Activated CD8-positive, alpha-beta memory T cell treated with anti-CD3 and anti-CD28 coated beads, Interleukin-2, amount 50 U/mL, for 48 hours (primary cell): ENCODE measurements at places on chromosomes 16 and 17.

DNA sequence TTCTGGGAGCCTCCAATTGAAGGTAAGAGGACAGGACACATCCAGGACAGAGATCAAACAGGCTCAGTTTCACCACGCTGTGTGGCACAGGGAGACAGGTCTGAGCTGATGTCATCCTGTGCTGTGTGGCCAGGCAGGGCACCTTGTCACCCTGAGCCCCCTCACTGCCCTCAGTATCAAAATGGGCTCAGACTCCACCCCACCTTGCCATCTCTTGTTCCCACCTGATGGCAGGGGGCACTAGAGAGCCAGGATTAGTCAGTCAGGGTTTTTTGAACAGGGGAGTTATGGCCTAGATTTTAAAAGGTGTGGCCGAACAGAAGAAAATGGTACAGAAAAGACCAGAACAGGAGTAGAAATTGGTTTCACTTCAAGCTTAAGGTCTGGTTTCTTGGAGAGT, 2.6 kb downstream of the KAT2A start:
- peak; percentile 68 for DNase-seq

DNA sequence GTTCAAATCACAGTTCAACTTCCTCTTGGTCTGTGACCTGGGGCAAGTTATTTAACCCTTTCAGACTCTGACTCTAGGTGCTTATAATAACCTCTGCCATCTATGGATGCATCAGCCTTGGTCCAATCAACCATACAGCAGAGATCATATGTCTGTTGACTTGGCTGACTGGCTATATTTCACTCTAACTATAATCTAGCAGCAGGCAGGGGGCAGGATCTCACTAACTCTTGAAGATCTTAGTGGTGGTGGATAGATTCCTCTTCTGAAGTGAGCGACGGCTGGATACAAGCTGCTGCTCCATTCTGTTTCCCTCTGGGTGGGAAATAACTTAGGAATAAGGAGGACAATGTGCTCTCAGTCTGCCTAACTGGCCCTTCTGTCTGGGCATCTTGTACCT, 146.6 kb downstream of the SKAP1 start:
- no peak for DNase-seq

DNA sequence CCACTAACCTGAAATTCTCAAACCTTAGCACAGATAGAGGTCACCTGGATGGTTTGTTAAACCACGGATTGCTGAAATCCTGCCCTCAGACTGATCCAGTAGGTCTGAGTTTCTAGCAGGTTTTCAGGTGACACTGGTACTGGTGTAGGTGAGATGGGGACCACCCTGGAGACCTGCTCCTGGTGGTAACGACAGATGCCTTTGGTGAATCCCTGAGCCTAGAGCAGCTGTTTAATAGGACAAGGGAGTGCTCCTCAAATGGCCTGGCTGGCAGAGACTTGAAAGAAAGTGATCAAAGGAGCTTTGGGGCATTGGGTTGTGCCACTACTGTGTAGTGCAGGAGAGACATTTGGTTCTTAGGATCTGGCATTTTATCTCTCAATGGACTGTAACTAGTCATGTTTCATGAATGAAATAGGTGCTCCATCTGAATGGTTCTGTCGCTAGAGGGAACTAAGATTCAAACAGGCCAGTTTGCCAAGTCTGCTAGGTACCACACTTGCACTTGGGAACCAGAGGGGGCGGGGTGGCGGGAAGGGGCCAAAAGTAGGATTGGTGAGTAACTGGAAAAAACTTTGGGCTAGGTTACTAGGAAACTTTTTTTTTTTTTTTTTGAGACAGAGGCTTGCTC, 2.9 kb upstream of the IFI35 start:
- no peak for DNase-seq

DNA sequence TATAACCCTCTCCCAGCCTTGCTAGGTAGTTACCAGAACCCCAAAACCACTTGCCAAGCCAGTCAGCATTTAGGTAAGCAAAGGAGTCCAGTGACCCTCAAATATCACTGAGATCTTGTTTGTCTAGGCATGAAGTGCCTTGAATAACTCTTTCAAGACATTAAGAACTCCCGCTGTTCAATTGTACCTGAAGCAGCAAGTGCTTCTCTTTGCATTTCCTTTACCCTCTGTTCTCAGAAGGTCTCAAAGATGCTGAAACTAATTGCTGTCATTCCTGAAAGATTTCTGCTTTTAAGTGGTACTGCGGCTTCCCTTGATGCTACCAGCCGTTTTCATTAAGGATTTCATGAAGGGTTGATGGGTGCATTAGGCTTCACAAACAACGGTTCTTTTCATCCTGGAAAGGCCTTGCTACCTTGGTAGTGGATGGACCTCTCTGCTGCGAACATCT, 142.7 kb downstream of the PITPNC1 start:
- DNase-seq, result no peak

- DNase-seq, result no peak
These were observed 22.6 kb upstream of the USP10 start for GRCh38 chr16:84677017-84677803.

- DNase-seq, result no peak
These were observed 23.1 kb downstream of the KDM8 start for GRCh38 chr16:27226476-27226875.

- DNase-seq, result no peak
These were observed 40.8 kb downstream of the SPOP start for GRCh38 chr17:49637050-49637449.

GRCh38 chr16:71796501-71797097, 12.0 kb downstream of the AP1G1 start:
- no peak for DNase-seq

DNA sequence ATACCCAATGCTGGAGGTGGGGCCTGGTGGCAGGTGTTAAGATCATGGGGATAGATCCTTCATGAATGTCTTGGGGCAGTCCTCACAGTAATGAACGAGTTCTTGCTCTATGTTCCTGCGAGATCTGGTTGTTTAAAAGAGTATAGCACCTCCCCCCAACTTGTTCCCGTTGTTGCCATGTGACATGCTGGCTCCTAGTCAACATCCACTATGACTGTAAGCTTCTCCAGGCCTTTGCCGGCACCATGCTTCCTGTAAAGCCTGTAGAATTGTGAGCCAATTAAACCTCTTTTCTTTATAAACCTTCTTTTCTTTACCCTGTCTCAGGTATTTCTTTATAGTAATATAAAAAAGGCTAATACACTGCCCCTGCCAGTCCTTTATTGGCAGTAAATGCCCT, 33.3 kb downstream of the RANBP10 start:
- no peak for DNase-seq

DNA sequence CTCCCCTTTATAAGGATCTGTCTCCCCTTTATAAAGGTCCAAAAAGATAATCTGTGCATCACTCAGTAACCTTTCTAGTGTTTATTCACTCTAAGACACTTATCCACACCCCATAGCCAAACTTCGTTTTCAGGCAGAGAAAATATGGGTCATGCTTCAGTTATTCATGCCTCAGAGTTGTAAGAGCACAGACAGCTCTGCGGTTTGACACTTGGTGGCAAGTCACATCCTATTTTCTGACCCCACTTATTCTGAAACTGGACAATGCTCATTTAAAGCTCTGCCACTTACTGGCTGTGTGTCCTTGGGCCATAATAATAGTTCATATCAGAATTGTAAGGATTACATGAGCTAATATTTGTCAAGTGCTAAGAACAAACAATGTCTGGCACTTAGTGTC, 2.0 kb upstream of the KRTAP2-1 start:
- DNase-seq, result no peak
